Calu3 (cell line): ENCODE measurements at places on chromosomes 7 and 10. TPM values are rescaled to one million over a fixed set of nuclear protein-coding genes. Genes with fewer than 3 reads are reported as not detected.

TUBAL3 gene
- not detected in 2 replicates for total RNA-seq

CWF19L1 gene
- total RNA-seq, result 17.3 and 22.9 TPM in 2 replicates

CDH23 gene
- total RNA-seq, result 0.07 and 0.12 TPM in 2 replicates

RTKN2 gene
- total RNA-seq, result 25.0 and 26.7 TPM in 2 replicates

SPDYE2 gene
- not detected in 2 replicates for total RNA-seq

FAM25C gene
- total RNA-seq, result not detected in 2 replicates

ESYT2 gene
- total RNA-seq, result 61.2 and 66.6 TPM in 2 replicates

MEOX2 gene
- 8.7 and 12.6 TPM in 2 replicates for total RNA-seq

SLC13A4 gene
- total RNA-seq, result not detected in 2 replicates

SPDYE11 gene
- not detected in 2 replicates for total RNA-seq

- DNase-seq, result no peak
Observed at GRCh38 chr10:106920538-106920937, 244.0 kb downstream of the SORCS1 start.

- DNase-seq, result no peak
Observed at GRCh38 chr7:52615021-52615695, 420.3 kb upstream of the POM121L12 start.

GRCh38 chr10:36236931-36237330 lies 594.8 kb upstream of the FZD8 start:
- DNase-seq, result no peak

DNA sequence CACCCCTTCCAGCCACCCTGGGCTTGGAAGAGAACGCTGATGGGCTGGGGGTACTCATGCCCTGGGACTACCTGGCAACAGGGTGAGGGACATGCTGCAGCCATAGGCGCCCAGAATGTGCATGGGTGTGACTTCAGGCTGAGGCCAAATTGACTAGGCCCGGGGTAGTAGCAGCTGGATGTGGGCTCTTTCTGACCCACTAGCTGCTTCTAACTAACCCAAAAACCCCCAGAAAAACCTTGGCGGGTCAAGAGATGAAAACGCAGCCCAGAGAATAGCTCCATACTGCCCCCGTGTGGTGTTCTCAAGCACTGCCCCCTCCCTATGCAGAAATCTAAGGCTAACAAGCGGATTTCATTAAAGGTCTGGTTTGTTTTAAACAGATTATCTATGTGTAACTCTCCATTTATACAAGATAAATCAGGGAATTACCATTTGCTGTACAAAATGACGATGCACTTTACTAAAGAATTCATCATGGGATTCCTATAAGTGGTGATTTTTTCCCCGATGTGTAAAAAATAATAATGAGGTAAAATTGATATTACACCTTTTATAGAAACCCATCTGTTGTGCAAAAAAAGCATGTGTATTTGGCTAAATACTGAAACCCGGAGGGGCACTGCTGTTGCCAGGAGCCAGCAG lies 4.2 kb downstream of the SMARCD3 start:
- DNase-seq, result peak; percentile 59

GRCh38 chr10:72133517-72133916 lies 45.2 kb upstream of the SPOCK2 start:
- DNase-seq, result no peak
